Activated CD4-positive, alpha-beta T cell treated with anti-CD3 and anti-CD28 coated beads for 36 hours (primary cell): ENCODE measurements at places on chromosomes 2 and 18. TPM values are rescaled to one million over a fixed set of nuclear protein-coding genes. Genes with fewer than 3 reads are reported as not detected.

DNA sequence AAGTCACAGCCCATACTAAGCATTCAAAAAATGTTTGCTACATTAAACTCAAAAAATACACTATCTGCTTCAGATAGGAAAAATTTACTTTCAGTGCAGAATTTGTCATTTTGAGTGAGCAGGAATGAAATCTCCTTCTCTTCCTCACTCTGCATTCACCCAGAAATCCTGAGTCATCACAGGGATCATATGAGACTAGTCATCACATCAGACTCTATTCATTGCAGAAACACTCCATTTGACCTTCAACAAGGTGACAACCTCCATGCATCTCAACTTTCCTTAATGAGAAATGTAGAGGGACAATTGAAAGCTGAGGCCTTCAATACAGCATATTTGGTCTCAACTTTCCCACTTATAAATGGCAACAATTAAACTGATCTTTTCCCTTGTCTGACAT is 130.4 kb upstream of the CYP26B1 start:
- no peak overlapping the region for H3K4me3 ChIP-seq
- no peak for DNase-seq
- no peak overlapping the region for H3K27ac ChIP-seq
- H3K27me3 ChIP-seq: no peaks in the 10 kb centered on the region

DNA sequence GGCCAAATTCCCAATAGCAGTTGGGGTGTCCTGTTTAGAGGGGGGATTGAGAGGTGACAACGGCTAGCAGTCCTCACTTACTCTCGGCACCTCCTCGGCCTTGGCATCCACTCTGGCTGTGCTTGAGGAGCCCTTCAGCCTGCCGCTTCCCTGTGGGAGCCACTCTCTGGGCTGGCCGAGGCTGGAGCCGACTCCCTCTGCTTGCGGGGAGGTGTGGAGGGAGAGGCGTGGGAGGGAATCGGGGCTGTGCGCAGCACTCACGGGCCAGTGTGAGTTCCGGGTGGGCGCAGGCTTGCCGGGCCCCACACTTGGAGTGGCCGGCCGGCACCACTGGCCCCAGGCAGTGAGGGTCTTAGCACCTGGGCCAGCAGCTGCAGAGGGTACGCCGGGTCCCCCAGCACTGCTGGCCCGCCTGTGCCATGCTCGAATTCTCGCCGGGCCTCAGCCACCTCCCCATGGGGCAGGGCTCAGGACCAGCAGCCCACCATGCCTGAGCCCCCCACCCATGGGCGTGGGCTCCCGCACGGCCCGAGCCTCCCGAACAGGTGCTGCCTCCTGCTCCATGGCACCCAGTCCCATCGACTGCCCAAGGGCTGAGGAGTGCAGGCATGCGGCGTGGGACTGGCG is 705.9 kb upstream of the ZNF804A start:
- no peaks in the 10 kb centered on the region for H3K27me3 ChIP-seq
- no peaks in the 10 kb centered on the region for H3K36me3 ChIP-seq
- no peak overlapping the region for H3K27ac ChIP-seq
- DNase-seq: no peak
- H3K4me3 ChIP-seq: no peak overlapping the region

GRCh38 chr18:12791610-12792009 is 88.8 kb downstream of the PSMG2 start:
- peaks cover 5% of the 10 kb centered on the region for H3K36me3 ChIP-seq
- DNase-seq: no peak
- H3K4me3 ChIP-seq: no peak overlapping the region
- no peak overlapping the region for H3K27ac ChIP-seq

DNA sequence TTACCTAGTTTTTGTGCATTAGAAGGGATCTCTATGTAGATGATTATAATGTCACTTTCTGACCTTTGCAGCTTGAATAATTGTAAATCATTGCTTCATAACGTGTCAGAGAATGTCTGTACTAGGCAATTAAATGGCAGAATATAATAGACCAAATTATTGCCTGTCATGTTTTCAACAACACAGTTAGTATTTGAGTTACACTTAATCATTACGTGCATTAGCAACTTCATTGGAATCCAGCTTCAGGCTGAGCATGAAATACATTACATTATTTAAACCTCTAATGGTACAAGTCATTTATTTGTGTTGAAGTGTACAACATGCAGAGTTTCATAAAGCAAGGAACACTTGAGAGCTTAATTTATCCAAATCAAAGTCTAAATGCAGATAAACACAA is 48.0 kb downstream of the ZNF407 start:
- no peak overlapping the region for H3K4me3 ChIP-seq
- H3K27me3 ChIP-seq: no peaks in the 10 kb centered on the region
- H3K4me1 ChIP-seq: peaks cover 5% of the 10 kb centered on the region
- DNase-seq: no peak
- H3K27ac ChIP-seq: no peak overlapping the region

GRCh38 chr2:28374331-28374730 is 18.3 kb upstream of the FOSL2 start:
- H3K27ac ChIP-seq: no peak overlapping the region
- H3K4me1 ChIP-seq: peaks cover 12% of the 10 kb centered on the region
- H3K27me3 ChIP-seq: no peaks in the 10 kb centered on the region
- no peak overlapping the region for H3K4me3 ChIP-seq
- DNase-seq: no peak

GRCh38 chr2:85753035-85753524 is 711 bp upstream of the ATOH8 start:
- peak; percentile 30 for DNase-seq
- H3K27me3 ChIP-seq: peaks cover 52% of the 10 kb centered on the region
- H3K4me3 ChIP-seq: no peak overlapping the region
- no peak overlapping the region for H3K27ac ChIP-seq
- peaks cover 13% of the 10 kb centered on the region for H3K4me1 ChIP-seq

DNA sequence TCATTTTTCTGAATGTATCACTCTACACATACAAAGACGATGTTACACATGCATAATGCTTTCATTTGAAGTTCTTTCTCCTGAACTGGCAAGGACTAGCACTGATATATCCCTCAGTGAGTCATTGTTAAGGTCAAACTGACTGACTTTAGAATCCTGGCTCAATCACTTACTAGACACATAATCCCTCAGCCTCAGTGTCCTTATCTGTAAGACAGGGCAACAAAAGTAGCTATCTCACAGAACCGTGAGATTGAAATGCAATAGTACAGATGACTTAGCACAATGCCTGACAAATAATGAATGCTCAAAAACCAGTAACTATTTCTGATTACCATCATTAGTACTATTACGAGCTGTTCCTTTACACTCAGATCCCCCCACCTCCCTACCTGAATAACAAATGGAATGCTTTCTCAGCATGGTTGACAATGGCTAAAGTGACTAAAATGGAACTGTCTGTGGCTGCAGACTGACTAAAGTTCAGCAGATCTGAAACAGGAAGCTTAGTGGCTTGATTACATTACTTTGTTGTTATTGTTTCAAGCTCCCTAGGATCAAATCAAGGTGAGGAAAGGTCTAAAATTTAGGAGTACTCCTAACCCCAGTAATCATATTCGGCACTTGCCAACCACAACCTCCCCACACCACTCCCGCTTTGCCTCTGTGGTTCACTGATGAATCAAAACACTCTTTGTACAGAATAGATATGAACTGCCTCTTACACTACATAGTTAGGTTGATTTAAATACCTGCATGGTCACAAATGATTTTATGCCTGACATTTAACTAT is 35.8 kb upstream of the CACNB4 start:
- H3K4me1 ChIP-seq: peaks cover 12% of the 10 kb centered on the region
- DNase-seq: peak; percentile 66
- H3K36me3 ChIP-seq: peaks cover 9% of the 10 kb centered on the region
- H3K27me3 ChIP-seq: no peaks in the 10 kb centered on the region
- H3K4me3 ChIP-seq: no peak overlapping the region

DNA sequence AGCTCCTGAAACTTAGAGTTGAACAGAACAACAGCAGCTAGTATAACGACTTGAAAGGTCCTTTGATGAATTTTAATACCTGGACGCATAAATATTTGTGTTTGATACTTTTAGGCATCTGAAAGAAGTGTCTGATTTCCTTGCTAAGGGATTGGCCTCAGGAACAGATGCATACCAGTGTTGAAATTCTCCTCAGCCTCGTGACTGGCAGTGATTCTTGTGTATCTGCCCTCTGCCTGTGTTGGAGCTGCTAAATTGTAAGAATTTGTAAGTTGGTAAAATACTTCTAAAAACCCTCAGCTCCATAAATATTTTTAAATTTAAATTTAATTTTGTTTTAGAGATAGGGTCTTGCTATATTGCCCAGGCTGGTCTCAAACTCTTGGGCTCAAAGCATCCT is 22.4 kb upstream of the SCYGR1 start:
- no peaks in the 10 kb centered on the region for H3K27me3 ChIP-seq
- no peaks in the 10 kb centered on the region for H3K36me3 ChIP-seq
- peaks cover 68% of the 10 kb centered on the region for H3K4me1 ChIP-seq
- no peak for DNase-seq
- H3K4me3 ChIP-seq: no peak overlapping the region

GRCh38 chr2:150162241-150162942 is 325.1 kb downstream of the RND3 start:
- H3K36me3 ChIP-seq: no peaks in the 10 kb centered on the region
- H3K4me3 ChIP-seq: no peak overlapping the region
- H3K27me3 ChIP-seq: no peaks in the 10 kb centered on the region
- H3K4me1 ChIP-seq: no peaks in the 10 kb centered on the region

DNA sequence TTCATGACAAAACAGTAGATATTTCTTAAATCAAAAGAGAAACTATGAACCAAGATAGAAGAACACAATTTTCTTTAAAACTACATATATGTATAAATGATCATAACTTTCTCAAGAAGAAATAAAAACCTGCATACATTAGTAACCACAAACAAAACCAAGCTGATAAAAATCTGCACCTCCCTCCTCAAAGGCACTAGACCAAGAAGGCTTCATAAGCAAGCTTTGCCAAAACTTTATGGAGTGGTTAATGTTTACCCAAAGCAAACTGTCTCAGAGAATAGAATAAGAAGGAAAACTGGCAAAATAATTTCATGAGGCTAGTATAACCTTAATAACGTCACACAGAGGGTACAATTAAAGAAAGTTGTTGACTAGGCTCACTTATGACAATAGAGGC is 138.3 kb downstream of the ZBTB7C start:
- H3K4me1 ChIP-seq: no peaks in the 10 kb centered on the region
- DNase-seq: no peak
- H3K27ac ChIP-seq: no peak overlapping the region
- peaks cover 5% of the 10 kb centered on the region for H3K27me3 ChIP-seq
- no peak overlapping the region for H3K4me3 ChIP-seq

DNA sequence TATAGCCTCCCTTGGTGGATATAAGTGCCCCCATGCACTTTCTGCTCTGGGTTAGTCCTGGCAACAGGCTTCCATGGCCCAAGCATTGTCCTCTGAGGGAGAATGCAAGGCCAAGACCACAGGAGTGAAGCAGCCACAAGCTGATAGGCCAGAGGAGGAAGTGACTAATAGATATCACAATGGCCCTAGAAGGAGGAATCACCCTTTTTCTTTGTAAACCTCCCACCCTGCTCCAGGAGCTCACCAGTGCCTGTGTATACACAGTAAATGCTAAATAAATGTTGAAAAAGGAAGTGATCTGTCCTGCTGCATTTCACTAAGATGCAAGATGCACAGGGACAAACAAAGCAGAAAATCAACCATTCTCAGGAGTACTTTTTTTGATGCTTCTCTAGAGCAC is 49.7 kb upstream of the ABCA12 start:
- no peak overlapping the region for H3K4me3 ChIP-seq
- DNase-seq: no peak

- no peaks in the 10 kb centered on the region for H3K36me3 ChIP-seq
- no peaks in the 10 kb centered on the region for H3K4me1 ChIP-seq
- no peak overlapping the region for H3K4me3 ChIP-seq
- H3K27ac ChIP-seq: no peak overlapping the region
- no peak for DNase-seq
Observed at GRCh38 chr2:55970500-55970899, 46.9 kb upstream of the EFEMP1 start.

- H3K27ac ChIP-seq: no peak overlapping the region
- no peaks in the 10 kb centered on the region for H3K27me3 ChIP-seq
- H3K4me1 ChIP-seq: peaks cover 4% of the 10 kb centered on the region
- DNase-seq: no peak
Observed at GRCh38 chr2:231130336-231131056, 5.7 kb upstream of the HTR2B start.

DNA sequence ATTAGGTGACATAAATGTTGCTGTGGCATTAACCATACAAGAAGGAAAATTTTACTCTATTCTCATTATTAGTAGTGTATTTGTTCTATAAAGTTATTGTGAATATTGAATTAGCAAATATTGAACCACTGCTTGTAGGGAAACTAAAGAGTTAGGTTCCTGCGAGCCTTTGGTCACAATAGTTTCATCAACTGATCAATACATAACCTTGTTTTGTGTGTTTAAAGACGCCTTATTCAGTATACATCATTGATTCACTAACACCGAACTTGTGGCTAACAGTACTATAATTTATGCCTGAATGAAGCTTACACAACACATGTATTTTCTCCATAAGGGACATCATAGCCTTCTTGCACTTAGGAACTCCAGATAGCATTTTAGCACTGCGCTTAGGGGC is 36.9 kb downstream of the VPS54 start:
- H3K4me1 ChIP-seq: peaks cover 35% of the 10 kb centered on the region
- H3K36me3 ChIP-seq: peaks cover 15% of the 10 kb centered on the region
- no peak for DNase-seq
- H3K4me3 ChIP-seq: no peak overlapping the region
- H3K27me3 ChIP-seq: no peaks in the 10 kb centered on the region
- H3K27ac ChIP-seq: no peak overlapping the region

- H3K4me1 ChIP-seq: no peaks in the 10 kb centered on the region
- DNase-seq: no peak
- no peak overlapping the region for H3K4me3 ChIP-seq
- H3K27ac ChIP-seq: no peak overlapping the region
- no peaks in the 10 kb centered on the region for H3K36me3 ChIP-seq
Observed at GRCh38 chr2:29848566-29849310, 72.6 kb downstream of the ALK start.

- DNase-seq: no peak
- no peak overlapping the region for H3K4me3 ChIP-seq
- no peak overlapping the region for H3K27ac ChIP-seq
- H3K36me3 ChIP-seq: no peaks in the 10 kb centered on the region
Observed at GRCh38 chr2:2333076-2333475, 2.0 kb upstream of the MYT1L start.

GRCh38 chr2:74843433-74843832 is 9.5 kb downstream of the HK2 start:
- H3K27me3 ChIP-seq: no peaks in the 10 kb centered on the region
- H3K4me1 ChIP-seq: peaks cover 90% of the 10 kb centered on the region
- H3K27ac ChIP-seq: peak overlapping the region; percentile 79
- no peak for DNase-seq
- H3K4me3 ChIP-seq: peak overlapping the region; percentile 35
- peaks cover 44% of the 10 kb centered on the region for H3K36me3 ChIP-seq

Gene TUBB8B
- not detected for total RNA-seq

Gene TCF4
- 1.9 TPM for total RNA-seq

Gene APLF
- total RNA-seq: 4.3 TPM

Gene PXDN
- 0.37 TPM for total RNA-seq

Gene DNAJC5G
- total RNA-seq: not detected

Gene TUBA4A
- 369 TPM for total RNA-seq

Gene UGT1A10
- total RNA-seq: not detected

Gene VWA3B
- total RNA-seq: not detected

Gene PUM2
- total RNA-seq: 112 TPM

Gene PPP4R1
- total RNA-seq: 33.3 TPM

Gene SPP2
- not detected for total RNA-seq

Gene C2orf80
- total RNA-seq: not detected

Gene ASB18
- not detected for total RNA-seq

Gene POTEI
- not detected for total RNA-seq

Gene CPLX4
- total RNA-seq: not detected

Gene FECH
- total RNA-seq: 28.8 TPM

Gene FAM168B
- 74.7 TPM for total RNA-seq

Gene TLX2
- total RNA-seq: 0.21 TPM
